ENCODE measurements at places on chromosomes 2 and 18.

- DNase-seq: no peak
Observed at GRCh38 chr2:141968433-141968832, 162.4 kb downstream of the LRP1B start.

DNA sequence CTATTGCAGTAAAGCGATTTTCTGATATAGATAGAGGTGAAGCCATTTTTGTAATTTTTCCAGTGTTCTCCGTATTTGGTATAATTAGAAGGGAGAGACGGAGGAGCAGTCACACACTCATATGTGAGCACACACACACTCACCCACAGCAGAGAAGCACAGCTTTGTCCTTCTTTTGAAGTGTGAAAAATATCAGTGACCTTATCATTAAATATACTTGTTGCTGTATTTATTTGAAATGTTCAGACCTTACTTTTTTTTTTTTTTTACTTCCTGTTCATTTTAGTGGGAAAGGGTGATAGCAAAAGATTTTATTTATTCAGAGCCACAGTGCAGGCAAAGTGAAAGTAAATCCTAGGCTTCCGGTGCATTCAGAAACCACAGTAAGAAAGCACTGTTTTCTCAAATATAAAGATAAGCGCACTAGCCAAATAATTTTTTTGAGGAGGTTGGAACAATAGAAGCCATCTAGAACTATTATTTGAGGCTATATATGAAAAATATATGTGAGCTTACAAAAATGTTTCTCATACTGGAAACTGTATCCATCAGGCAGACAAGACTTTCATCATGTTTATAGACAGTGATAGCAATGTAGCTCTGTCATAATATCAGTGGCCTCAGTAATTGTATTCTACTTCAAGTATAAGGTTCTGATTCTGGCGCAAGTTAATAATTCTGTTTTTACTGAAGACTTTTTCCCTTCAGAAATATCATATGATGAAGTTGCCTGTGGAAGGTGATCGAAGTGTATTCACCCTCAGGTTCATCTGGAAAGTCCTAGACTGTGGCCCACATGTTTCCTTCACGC is 37.2 kb downstream of the TSHZ1 start:
- DNase-seq: peak; percentile 63

- no peak for DNase-seq
Observed at GRCh38 chr2:39109537-39109936, 11.3 kb downstream of the SOS1 start.

DNA sequence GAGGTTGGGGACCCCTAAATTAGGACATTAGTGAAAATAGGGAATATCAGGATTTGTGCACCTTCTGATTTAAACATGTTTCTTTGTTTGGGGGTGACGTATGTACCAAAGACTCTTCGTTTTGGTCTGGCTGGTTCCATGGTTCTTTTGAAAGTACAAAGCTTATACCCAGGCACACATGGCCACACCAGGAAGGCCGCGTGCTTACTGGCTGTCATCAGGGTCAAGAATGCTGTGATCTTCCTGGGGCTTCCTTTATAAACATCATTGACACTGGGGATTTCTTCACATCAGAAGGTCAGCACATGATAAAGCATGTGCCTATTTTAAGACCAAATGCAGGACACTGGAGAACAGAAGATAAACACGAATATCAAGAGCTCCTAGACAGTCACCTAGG is 230.6 kb upstream of the ID2 start:
- no peak for DNase-seq

DNA sequence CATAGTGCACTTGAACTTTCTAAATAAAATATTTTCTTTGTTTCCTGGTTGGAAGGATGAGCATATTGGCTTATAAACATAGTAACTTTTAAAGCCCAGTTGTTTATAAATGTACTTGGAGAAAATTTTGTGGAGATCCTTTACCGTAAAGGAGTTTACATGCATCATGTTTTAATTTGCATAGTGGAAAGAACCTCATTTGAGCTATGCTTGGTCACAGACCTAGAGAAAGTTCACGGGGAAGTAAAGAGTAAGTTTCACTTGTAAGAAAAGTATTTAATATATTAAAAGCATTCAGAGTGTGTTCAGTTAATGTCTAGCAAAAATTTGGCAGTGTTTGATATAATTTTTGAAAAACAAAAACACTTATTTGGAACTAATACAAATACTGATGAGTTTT is 45.3 kb downstream of the PIKFYVE start:
- DNase-seq: no peak

GRCh38 chr2:143891879-143892308 is 628.0 kb downstream of the ZEB2 start:
- no peak for DNase-seq

DNA sequence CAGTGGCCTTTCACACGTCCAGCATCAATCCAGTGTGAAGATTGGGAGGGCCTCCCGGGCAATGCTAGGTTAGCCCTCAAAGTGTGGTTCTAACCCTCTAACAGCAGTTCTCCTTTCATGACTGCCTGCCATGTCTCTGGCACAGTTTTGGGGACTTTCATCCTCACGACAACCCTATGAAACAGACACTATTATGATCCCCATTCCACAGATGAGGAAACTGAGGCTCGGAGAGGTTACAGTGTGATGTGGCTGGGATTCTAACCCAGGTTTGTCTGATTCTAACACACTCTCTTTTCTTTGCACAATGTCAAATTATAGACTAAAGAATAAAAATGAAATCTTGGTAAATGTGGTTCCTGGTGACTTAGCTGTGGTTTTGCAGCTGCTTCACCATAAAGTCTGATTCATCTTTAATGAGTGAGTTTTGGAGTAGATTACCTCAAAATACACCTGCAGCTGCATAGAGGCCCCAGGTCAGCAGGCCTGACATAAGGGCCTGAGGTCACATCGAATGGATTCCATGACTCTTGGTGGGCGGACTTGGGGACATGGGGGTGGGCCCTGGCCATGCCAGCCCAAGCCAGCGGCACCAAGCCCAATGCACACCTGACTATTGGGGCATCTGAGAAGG is 214.4 kb downstream of the GLI2 start:
- no peak for DNase-seq

DNA sequence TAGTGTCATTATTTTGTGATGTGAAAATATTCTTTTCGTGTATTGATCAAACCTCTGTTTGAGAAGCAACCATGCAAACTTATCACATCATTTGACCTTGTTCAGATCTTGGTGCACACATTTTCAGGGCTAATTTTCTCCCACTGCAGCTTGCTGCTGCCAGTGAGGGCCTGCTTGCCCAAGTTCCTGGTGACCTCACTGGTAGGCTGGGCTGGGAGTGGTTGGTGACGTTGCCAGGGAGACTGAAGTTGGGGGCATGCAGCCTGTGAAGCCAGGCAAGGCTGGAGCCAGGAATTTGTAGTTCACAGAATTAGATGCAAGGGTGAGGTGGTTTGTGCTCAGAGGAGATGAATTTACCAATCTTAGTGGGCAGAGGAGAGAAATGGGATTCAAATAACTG is 38.5 kb downstream of the PARD3B start:
- no peak for DNase-seq

- no peak for DNase-seq
Observed at GRCh38 chr2:223542501-223542900, 59.7 kb downstream of the SCG2 start.

DNA sequence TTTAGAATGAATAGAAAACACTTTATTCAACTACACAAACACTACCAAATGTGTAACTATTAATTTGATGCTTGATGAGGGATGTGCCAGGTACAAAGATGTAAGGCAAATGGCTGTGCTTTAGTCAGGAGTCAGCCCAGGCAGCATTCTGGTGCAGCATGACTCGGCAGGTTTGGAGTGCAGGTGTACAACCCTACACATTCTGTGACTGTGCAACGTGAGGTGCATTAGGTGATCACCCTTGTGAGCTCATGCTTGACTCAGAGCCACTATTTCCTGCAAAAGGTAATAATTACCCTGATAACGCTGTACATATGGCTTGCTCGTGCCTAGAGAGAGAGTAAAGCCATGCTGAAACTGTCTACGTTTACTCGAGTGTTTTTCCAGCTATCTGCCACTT is 288.7 kb upstream of the DSEL start:
- no peak for DNase-seq

DNA sequence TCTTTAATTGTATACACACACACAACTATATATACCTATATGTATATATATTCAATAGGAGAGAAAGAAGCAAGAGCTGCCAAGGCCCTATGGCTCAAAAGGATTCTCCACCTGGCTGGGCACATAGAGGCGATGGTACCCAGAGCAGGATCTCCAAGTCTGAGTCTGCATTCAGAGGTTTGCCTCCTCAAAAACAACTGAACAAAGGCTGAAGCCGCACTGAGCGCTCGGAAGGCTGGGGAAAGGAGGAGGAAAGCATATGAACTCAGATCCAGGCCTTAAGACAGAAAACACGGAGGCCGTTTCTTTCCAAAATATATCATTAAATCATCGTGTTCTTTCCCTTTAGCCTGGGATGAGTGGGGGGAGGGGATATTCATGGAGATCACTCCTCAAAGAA is 3.6 kb downstream of the HOXD12 start:
- DNase-seq: no peak

DNA sequence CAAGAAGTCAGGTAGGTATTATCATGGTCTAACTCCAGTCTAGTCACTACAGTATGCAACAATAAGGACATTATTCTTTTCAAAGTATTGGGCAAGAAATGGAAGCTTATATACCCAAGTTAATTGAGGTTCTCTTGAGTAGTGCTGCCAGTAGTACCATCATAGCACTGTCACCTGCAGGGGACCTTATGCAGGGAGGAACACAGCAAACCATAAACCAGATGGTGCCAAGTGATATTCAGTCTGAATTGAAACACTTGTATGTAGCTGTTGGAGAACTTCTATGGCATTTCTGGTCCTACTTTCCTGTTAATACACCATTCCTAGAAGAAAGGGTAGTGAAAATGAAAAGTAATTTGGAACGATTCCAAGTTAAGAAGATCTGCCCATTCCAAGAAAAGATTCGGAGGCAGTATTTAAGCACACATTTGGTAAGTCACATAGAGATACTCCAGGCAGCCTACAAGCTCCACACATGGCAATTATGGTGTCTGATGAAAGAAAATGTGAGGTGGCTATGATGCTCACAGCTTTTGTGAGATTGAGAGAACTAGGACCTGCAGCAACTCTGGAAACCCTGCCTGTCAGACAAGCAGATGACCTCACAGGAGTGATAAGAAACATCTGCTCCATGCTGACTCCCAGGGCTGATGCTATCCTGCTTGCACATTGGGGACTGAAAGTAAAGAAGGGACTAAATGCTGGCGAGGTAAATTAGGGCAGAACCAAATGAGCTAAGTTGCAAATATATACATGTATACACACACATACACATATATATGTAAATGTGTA is 174.7 kb downstream of the MC4R start:
- DNase-seq: no peak

DNA sequence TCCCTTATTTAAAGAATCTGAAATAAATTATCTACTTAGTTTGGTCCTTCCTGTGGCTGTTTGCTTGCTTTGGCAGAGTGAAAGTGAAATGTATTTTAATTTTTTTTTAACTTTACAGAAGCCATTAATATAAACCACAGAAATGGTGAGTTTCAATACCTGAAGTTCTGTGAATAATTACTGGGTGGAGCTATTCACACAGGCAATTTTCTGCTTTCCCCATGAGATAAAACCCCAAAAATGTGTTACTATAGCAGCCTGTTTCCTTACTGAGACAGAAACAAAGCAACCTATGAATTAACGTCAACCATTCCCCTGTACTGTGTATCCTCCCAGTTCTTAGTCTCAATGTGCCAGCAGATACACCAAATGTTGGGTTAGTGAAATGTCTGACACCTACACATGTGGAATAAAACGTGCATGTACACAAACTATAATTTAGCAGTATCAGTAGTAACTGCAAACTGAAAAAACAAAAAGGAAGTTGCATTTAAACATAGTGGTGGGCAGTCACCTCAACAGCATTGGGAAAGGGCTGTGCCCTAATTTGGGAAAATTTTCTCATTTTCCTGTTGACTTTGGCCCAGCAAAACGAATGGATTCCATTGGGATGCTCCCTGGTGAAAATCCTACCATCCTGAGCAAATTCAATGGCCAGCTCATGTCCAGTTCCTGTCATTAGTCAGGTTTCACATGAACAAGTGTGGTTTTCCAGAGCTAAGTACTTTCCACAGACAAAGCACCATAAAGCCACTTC is 73.1 kb upstream of the RMDN2 start:
- no peak for DNase-seq

GRCh38 chr2:28002181-28002580 is 111.7 kb downstream of the BABAM2 start:
- no peak for DNase-seq

GRCh38 chr2:11390399-11390658 is 45.9 kb upstream of the ROCK2 start:
- no peak for DNase-seq

- DNase-seq: no peak
Observed at GRCh38 chr2:63737081-63737751, 104.5 kb upstream of the UGP2 start.

DNA sequence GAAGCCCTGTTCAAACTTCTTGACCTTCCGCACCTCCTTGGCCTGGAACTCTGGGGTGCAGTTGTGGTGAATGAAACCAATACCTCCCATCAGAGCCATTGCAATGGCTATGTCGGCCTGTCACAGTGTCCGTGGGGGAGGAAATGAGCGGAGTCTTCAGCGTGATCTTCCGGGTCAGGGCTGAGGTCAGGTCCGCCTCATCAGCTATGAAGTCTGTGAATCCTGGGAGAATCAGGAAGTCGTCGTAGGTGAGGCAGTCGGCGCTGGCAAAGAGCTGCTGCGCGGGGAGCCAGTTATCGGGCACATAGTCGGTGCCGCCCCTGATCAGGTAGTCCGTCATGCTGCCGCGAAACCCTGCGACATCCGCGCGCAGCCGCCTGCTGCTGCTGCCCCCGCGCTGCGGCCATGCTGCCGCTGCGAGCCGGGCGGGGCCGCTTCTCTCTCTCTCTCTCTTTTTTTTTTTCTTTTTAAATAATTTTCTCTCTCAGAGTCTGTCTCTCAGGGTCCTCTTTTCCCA is 154.1 kb upstream of the ZSWIM2 start:
- DNase-seq: no peak

DNA sequence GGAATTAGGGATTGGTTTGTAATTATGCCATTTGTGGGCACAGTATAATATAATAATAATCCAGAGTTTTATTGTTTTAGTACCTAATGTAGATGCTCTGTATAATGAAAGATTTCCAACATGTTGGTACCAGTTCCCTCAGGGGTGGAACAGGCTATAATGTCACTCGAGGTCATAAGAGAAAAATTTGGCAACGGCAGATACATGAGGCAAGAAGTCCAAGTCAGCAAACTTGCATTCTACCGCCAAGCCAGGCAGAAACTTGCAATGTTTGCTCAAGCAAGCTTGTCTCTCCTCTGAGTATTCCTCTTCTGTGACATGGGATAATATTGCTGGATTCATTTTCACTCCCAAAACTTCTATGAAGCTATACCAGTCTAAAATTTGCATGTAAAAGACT is 520.0 kb upstream of the SALL3 start:
- no peak for DNase-seq

- peak; percentile 84 for DNase-seq
Observed at GRCh38 chr2:237201461-237202287, 116.0 kb downstream of the COPS8 start.

GRCh38 chr2:61017556-61018317 is at the start of the genes PEX13 and PUS10:
Gene PEX13 (plus strand): TSS chr2:61017720. CDS start chr2:61017760, 40 bp downstream.
Gene PUS10 (minus strand): TSS chr2:61018255. CDS start chr2:61011890, 6,365 bp downstream.
- DNase-seq: peak; percentile 77

Data from brain microvascular endothelial cell (primary cell).